RKO (cell line): ENCODE measurements at places on chromosomes 4 and X.

- DNase-seq = no peak
Measured at GRCh38 chrX:110182362-110182761, 135.5 kb downstream of the AMMECR1 start.

DNA sequence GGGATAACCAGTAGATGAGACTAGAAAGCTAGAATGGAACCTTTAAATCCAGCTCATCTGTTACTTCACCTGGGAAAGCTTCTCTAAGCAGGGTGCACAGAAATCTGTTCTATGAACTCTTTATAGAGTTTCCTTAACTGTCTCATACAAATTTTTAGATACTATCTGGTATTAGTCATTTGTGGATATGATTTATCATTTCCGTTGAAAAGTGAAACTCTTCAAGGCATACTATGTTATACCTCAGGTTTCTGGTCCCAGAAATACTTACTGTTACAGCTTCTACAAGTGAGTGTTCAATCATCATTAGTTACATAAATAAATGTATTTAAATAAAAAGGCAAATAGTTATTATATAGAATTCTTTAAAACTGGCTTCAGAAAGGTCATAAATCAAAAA, 298.3 kb upstream of the AGA start:
- peak; percentile 52 for DNase-seq

GRCh38 chr4:83022724-83023450, 12.1 kb upstream of the COPS4 start:
- peak; percentile 36 for DNase-seq

GRCh38 chr4:12615822-12616221, 868.3 kb downstream of the RAB28 start:
- no peak for DNase-seq

DNA sequence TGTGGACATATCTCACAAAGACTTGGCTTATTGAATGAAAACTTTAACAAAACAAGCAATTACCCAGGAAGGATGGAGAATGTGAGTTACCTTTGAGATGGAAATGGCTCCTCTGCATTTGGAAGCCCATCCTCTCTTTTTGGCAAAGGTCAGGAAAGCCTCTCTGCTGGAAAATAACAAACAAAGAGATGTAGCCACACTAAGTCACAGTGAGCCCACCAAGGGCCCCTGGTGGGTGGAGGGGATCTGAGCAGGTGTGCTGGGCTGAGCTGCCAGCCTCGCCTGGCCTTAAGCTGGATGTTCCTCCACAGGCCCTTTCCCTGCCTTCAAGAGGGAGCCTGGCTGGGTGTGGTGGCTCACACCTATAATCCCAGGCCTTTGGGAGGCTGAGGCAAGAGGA, 269.2 kb downstream of the HNRNPD start:
- no peak for DNase-seq

DNA sequence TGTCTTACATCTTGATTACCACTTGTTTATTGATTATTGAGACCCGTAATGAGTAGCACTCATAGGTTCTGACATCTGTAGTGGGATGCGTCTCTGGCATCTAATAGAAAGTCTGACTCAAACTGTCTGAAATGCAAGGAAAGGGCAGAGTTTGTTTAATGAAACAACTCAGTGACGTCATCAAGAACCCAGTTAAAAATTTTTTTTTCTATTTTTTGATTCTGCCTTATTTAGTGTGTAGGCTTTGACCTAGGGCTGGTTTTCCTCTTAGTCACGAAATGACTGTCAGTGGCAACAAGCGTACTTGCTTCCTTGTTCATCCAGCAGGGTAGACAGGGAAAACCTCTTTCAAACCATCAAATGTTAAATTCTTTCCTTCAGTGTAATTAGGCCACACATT, 3.1 kb upstream of the CDKL5 start:
- DNase-seq = peak; percentile 72

- no peak for DNase-seq
Measured at GRCh38 chrX:64427281-64427680, 32.0 kb upstream of the MTMR8 start.

GRCh38 chrX:113804819-113805218, 779.1 kb upstream of the HTR2C start:
- no peak for DNase-seq

- no peak for DNase-seq
Measured at GRCh38 chr4:101556842-101557241, 209.5 kb upstream of the PPP3CA start.

- no peak for DNase-seq
Measured at GRCh38 chr4:10417740-10418139, 39.5 kb downstream of the ZNF518B start.

DNA sequence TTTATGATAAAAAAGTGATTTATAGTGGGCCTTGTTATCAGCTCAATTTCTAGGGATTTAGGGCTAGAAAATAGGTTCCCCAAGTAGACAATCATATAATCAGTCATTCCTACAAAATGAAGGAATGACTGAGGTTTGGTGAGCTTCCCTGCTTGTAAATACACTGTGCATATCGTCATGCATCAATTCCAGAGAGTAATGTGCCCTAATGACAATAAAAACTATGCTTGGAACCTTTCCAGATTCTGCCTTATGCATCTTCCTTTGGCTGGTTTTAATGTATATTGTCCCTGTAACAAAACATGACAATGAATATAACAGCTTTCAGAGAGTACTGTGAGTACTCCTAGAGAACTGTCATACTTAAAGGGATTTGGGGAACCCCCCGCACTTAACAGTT, 1310.9 kb downstream of the PCDH7 start:
- no peak for DNase-seq

DNA sequence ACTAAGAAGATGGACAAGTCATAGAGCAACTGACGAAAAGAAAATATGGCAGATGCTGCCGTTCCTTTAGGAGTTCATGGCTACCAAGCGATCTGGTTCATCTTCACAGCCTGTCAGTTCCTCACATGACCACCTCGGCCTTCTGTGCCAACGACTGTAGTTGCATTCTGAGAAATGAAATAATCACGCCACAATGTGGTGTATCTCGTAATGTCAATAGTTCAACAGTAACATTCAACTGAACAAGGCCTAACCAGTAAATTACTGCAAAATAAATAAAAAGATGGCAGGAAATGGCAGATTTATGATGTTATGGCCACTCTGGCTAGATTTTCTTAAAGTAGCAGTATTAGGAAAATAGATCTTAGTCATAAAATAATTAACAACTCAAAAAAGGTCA, 4.4 kb downstream of the GPRIN3 start:
- DNase-seq = no peak

- no peak for DNase-seq
Measured at GRCh38 chr4:65561164-65561563, 109.1 kb downstream of the EPHA5 start.

GRCh38 chr4:139223682-139224317, 46.8 kb upstream of the ELF2 start:
- DNase-seq = peak; percentile 63

DNA sequence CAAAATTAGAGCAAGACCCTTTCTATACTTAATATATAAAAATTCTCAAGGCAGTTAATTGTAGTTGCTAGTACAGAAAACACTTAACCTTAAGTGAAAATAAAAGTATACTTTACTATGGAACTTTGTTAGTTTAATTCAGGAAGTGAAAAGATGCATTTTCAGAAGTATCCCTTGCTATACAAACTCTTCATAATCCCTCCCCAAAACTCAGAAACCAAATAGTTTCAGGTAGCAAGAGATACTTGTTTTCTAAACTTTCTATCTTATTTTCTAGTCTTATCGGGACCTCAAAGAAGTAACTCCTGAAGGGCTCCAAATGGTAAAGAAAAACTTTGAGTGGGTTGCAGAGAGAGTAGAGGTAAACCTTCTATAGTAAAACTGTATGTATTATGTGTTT, 14.3 kb downstream of the PAICS start:
- DNase-seq = no peak

- no peak for DNase-seq
Measured at GRCh38 chr4:130479020-130479419, 1383.1 kb downstream of the C4orf33 start.

DNA sequence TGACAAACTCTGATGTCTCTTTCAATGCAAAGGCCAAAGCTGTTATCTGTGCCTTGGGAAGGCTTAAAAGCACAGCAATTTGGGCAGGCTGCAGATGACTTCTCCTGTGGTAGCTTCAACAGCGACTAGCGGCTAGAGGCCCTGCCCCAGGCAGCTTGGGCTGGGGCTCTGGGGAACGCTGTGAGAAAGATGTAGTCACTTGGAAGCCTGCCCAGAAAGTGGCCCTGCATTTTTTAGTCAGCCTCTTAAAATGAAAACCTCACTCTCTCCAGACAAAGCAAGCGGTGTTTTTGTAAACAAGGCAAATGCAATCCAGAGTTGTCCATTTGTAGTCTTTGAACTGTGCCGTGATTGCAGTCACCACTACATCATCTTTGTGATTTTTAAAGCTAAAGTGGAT, 27.5 kb downstream of the PCYT1B start:
- DNase-seq = peak; percentile 2

- no peak for DNase-seq
Measured at GRCh38 chr4:110484029-110484428, 8.1 kb downstream of the ENPEP start.

DNA sequence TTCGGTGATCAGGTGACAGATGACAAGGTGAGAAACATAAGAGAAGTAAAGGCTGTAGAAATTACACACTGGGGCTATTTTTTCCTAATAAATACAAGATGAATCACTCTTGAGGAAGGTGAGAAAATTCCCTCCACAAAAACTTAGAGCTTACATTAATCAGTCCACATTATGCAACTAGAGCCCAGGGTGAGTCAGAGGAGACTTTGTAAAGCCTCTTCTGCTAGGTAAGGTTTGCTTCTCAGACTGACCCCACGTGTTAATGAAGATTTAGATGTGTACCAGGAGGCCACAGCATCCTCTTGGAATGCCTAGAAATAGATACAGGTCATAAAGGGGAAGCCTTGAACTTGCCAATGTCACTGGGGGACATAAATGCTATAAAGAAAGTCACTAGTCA, 396.0 kb upstream of the SMIM31 start:
- peak; percentile 2 for DNase-seq

GRCh38 chr4:56158483-56158882, 209.7 kb downstream of the CEP135 start:
- DNase-seq = no peak

DNA sequence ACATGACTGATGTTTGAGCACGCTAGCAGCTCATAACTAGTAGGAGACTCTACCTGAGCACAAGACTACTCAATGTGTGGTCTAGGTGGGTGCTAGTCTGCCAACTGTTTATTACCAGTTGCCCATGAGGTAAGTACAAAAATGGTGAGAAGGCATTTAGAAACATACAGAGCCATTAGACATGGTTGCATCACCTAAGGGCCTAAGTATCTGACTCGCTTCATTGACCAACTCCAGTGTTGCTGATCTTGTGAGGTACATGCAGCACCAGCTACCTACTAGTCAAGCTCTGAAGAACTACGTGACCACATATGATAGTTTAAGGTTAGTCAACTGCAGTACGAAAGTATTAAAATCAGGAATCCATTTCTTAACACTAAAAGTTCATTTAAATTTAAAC, 39.9 kb downstream of the APBB2 start:
- peak; percentile 21 for DNase-seq

GRCh38 chr4:15434091-15434490, 6.3 kb downstream of the C1QTNF7 start:
- DNase-seq = no peak

DNA sequence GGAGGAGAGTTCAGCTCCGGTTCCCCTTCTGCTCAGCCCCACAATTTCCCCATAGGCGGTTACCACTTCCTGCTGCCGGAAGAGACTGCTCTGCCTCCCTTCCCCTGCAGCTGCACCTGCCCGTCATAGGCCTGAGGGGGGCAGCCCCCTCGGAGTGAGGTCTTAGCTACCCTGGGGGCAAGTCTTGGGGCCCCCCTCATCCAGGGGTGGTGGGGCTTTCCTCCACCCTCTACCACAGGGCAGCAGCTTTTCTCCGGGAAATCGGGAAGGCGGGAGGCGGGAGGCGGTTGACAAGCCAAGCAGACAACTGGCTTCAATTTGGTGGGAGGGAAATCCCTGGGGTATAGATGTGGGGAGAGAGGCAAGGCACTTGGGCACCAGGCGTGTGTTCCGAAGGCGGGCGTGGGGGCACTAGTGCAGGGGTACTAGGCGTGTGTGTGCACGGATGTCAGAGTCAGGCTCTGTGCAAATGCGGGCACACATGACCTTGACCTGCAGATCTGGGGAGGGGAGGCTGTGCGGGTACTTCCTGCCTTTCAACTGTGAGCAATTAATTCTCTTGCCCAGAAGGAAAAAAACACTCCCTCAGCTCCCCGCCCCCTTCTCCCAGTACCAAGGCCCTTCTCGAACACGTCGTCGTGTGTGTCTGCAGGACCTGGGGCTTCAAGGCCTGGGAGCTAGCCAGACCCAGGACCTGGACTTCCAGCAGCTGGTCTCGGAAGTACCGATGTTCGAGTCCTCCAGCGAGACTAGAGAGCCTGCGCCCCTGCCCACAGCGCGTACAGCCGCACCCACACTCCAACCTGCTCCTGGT, 1.0 kb upstream of the ARHGAP4 start:
- peak; percentile 31 for DNase-seq

DNA sequence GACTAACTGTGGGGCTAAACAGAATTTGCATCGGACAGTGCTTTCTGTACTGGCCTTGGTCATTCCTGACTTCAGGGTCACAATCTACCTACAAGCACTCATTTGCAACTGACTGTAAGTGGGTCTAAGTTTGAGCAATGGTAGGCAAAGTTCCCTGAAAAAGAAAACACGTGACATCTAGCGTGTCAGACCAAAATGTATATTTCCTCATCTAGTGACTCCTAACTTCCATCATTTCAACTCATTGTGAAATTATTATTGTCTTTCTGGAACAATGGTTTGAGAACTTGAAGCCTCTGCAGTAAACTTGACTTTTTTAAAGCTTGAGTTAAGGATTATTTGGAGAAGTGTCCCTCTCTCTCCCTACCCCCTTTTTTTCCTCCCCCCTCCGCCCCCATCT, 113.6 kb downstream of the MID1 start:
- DNase-seq = no peak

DNA sequence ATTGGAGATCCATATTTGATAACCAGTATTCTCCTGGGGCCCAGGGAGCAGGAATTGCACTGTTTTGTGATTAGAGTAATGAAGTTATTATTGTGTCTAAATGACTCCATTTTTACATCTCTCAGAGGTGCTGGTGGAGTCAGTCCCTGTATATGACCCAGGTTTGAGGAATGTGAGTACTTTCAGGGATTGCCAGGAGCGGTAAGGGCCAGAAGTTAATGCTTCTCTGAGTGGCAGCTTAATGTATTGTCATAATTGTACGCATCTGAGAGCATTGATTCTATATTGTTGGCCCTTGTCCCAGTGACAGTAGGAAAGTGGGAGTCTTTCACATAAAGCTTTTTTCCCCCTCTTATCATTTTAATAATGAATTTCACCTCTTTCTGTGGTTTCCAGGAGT, 146.2 kb downstream of the GATB start:
- no peak for DNase-seq

DNA sequence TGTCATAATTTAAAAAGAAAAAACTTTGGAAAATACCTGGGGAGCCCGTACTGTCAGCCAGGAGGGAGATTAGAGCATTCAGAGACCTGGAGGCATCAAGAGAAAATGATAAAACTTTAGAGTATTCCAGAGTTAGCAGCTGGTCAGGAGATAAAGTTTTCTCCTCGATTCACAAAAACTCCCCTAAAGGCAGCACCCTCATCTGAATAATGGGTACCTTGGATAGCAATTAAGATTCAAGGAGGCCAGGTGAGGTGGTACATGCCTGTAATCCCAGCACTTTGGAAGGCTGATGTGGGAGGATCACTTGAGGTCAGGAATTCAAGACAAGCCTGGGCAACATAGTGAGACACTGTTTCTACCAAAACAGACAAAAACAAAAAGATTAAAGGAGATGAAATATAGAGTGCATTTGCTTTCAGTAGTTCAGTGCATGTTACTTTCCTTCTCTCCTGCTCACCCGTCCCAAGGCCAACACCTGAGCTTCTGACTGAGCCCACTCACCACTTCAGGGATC, 18.6 kb upstream of the RAB40A start:
- DNase-seq = no peak

- DNase-seq = no peak
Measured at GRCh38 chrX:143429131-143429530, 88.1 kb downstream of the SPANXN3 start.
